ENCODE measurements at places on chromosomes 12 and 14.

- DNase-seq, result peak; percentile 66
Observed at GRCh38 chr12:96108321-96108720, 72.9 kb upstream of the LTA4H start.

GRCh38 chr12:115062741-115063140 lies 378.8 kb upstream of the TBX3 start:
- DNase-seq, result no peak

GRCh38 chr14:68866991-68867533 lies 74.2 kb upstream of the ZFP36L1 start:
- DNase-seq, result no peak

GRCh38 chr12:121062391-121063045 lies 23.5 kb upstream of the OASL start:
- no peak for DNase-seq

- no peak for DNase-seq
Observed at GRCh38 chr14:100592461-100592891, 5.3 kb upstream of the BEGAIN start.

Measured in suppressor macrophage (primary cell).